Heart right ventricle (tissue), 16 donors: ENCODE measurements at places on chromosomes 12 and 14. TPM values are rescaled to one million over a fixed set of nuclear protein-coding genes. Genes with fewer than 3 reads are reported as not detected.

- DNase-seq: no peak
Observed at GRCh38 chr12:66664076-66664475, 14.8 kb downstream of the GRIP1 start.

Gene MDM1
- 4.5 TPM for total RNA-seq

Gene OR4E2
- total RNA-seq: not detected

GRCh38 chr14:22778084-22778483 lies 11.6 kb downstream of the OXA1L start:
- no peak for DNase-seq

DNA sequence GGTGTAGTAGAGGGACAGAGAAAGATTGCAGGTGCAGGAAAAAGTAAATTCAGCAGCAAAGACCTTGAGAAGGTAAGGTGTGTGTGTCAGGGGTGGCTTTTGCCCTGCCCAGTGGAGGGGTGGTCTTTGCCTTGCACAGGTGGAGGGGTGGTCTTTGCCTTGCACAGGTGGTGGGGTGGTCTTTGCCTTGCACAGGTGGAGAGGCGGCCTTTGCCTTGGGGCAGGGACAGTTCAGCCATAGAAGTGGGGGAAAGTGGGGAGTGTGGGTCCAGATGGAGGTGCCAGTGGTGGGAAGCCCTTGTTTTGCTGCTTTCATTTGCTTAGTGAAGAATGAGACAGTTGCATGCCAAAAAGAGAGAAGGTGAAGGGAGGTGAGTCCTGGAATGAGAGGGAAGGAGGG lies 65.7 kb downstream of the PRMT8 start:
- no peak for DNase-seq

Gene ORMDL2
- total RNA-seq: 16.0 TPM

DNA sequence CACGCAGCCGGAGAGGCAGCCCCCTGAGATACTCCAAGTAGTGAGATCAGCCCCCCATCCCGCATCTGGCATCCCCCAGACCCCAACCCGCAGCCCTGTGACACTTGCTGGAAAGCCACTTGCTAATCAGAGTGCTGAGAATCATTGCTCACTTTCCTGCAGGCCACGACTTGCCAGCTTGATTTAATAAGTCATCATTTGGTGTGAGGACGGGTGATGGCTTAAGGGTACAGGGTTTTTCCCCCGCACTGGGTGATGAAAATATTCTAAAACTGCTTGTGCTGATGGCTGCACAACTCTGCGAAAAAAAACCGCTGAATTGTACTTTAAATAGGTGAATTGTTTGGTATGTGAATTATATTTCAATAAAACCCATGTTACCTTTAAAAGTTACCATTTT lies 171.2 kb downstream of the FOXN3 start:
- no peak for DNase-seq

Gene VWF
- 304 TPM for total RNA-seq

GRCh38 chr12:43436597-43436996 lies 115.4 kb downstream of the ADAMTS20 start:
- no peak for DNase-seq

Gene POLE
- total RNA-seq: 14.3 TPM

Gene GPX2
- not detected for total RNA-seq

- DNase-seq: no peak
Observed at GRCh38 chr12:129002427-129002826, 149.1 kb downstream of the GLT1D1 start.

GRCh38 chr12:54586620-54587019 lies 1.8 kb downstream of the PPP1R1A start:
- DNase-seq: no peak

Gene PCNX4
- 29.6 TPM for total RNA-seq

Gene SLC25A47
- not detected for total RNA-seq

GRCh38 chr14:100887728-100888335 lies 15.7 kb downstream of the RTL1 start:
- DNase-seq: no peak

- no peak for DNase-seq
Observed at GRCh38 chr12:117660896-117661295, 299.5 kb upstream of the NOS1 start.
